ENCODE measurements at places on chromosomes 13 and 19.

DNA sequence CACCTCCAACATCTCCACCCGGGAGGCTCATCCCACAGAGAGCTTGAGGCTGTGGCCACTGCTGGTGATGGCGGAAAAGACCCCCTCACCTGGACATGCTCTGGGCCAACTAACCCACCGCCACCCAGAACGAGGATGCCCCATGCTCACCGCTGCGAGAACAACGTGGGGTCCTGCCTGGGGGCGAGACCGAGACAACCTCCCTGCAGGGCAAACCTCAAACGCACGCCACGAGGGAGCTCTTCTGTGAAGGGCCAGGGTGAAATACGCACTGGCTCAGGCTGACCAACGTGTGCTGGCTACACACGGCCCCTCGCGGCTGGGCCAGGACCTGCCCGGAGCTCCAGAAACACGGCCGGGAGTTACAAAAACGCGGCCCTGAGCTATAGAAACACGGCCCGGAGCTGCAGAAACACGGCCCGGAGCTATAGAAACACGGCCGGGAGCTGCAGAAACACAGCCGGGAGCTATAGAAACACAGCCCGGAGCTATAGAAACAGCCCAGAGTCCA is 19.0 kb upstream of the PLPP2 start:
- DNase-seq, result no peak

- DNase-seq, result no peak
Measured at GRCh38 chr13:77878190-77878589, 40.4 kb downstream of the EDNRB start.

GRCh38 chr13:98974053-98974452 is 3.8 kb downstream of the DOCK9 start:
- DNase-seq, result no peak

- DNase-seq, result no peak
Measured at GRCh38 chr19:2278459-2279158, 3.4 kb downstream of the PEAK3 start.

- no peak for DNase-seq
Measured at GRCh38 chr19:3098141-3098514, 4.0 kb downstream of the GNA11 start.

DNA sequence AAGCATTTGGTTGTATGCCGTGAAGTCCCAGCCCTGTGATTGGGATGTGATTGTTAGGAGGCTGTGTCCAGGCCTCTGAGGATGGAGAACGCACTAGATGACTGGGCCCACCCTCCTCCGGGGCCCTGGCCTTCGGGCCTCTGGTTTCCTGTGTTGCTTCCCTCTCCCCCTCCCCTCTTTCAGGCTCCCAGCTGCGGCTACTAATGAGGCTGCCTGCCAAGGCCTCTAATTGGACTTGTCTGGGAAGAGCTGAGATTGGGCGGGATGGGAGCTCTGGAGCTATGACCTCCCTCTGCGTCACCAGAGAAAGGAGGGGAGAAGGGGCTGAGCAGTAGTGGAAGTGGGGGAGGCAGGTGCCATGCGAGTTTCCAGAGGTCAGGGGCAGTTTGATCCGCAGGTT is 9.9 kb downstream of the PTH2 start:
- DNase-seq, result no peak

GRCh38 chr19:34393629-34394028 is 10.6 kb upstream of the PDCD2L start:
- DNase-seq, result no peak

- DNase-seq, result no peak
Measured at GRCh38 chr13:32638739-32639138, 52.5 kb downstream of the PDS5B start.

DNA sequence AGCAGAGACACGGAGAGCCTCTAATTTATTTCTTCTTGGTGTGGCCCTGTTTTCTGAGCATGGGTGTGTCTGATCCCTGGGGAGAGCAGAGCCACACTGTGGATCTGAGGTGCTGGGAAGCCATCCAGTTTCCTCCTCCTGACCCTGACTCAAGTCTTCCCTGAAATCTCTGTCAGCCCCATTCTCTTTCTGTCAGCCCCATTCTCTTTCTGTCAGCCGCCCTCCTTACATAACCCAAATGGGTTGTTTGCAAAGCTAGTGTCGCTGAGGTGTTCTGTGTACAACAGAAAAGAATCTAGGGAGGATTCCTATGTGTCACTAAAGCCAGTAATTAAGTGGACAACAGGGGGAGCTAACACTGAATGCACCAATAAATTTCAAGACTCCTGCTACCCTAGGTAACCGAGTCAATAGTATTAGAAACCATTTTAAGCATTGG is 50.2 kb downstream of the LRCH1 start:
- DNase-seq, result no peak

GRCh38 chr19:46896076-46896794 is 35.4 kb downstream of the ARHGAP35 start:
- DNase-seq, result no peak

GRCh38 chr13:98511435-98511834 is 65.5 kb downstream of the STK24 start:
- DNase-seq, result no peak

DNA sequence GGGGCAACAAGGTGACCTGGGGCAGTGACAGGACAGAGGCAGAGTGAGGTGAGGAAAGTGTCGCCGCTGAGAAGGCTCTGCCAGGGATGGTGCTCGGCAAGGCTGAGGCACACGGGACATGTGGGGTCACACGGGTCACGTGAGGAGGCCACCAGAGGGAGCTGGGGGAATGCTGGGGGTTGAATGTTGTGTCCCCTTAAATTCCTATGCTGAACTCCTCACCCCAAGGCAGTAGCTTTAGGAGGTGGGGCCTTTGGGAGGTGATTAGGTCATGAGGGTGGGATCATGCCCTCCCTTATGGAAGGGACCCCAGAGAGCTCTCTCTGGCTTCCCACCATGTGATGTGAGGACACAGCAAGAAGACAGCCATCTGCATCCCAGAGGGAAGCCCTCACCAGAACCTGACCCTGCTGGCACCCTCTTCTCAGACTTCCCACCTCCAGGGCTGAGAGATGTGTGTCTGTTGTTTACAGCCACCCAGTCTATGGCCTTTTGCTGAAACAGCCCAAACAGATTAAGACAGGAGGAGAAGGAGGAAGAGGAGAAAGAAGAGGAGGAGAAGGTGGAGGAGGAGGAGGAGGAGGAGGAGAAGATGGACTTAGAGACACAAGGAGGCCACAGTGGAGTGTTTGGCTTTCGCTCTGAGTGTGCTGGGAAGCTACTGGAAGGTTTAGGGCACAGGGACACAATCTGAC is 35.4 kb downstream of the RFX2 start:
- DNase-seq, result no peak

GRCh38 chr13:46176756-46177155 is 5.2 kb downstream of the LCP1 start:
- no peak for DNase-seq

DNA sequence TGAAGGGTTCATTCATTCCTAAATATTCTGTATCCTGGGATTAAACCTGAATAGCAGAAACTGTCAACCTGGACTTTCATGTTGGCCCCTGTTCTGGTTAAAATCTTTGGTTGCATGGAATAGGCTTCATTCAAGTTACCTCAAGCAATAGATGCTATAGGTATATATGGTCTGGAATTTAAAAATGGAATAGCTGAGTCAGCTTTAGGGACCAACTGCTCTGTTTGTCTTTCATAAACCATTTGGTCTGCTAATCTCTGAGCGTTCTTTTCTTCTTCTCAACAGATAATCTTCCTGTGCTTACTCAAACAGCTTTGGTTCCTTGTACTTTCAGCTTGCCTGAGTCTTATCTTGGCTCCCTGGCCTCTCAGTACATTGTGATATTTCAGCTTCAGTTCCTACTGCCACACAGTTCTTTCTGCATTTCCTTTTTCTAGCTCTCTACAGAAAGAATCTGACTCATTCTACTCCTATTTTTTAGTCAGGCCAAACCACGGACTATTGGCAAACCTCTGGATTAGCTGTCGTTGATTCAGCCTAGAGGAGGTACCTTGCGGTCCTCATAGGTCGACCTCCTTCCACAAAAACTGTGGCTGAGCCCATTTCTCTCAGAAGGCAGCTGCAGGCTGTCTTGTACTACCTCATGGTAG is 35.9 kb upstream of the MAB21L1 start:
- DNase-seq, result no peak

- no peak for DNase-seq
Measured at GRCh38 chr13:73973156-73973555, 161.0 kb downstream of the KLF12 start.

- DNase-seq, result no peak
Measured at GRCh38 chr13:21606796-21607195, 2.8 kb upstream of the MICU2 start.

DNA sequence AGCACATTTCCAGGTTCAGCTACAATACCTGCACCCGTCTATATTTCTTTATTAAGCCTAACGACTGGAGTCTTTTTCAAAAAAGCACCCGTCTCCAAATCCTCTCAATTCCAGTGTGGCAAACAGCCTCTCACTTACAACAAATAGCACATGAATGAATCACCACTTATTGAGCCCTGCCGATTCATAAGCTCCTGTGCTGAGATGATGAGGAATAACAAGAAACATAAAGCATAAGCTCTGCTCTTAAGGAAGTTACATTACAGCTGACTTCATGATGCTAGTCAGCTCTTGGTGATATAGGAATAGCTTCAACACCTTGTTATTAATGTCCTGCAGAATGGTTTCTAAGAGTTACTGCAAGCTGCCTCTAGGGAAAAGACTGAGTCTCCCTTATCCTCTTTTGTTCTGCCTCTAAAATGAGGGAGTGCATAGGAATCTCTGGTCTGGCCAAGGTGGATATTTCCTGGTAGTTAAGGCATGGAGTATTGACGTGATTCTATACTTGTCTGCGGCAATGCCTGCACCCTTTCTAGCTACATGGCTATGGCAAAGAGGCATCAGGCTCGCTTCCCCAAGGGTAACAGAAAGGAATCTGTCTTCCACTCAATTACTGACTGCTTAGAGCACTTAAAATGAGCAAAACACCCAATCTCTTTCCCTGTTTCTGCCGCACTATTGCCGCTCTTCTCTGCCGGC is 195.7 kb downstream of the KLF12 start:
- DNase-seq, result no peak

DNA sequence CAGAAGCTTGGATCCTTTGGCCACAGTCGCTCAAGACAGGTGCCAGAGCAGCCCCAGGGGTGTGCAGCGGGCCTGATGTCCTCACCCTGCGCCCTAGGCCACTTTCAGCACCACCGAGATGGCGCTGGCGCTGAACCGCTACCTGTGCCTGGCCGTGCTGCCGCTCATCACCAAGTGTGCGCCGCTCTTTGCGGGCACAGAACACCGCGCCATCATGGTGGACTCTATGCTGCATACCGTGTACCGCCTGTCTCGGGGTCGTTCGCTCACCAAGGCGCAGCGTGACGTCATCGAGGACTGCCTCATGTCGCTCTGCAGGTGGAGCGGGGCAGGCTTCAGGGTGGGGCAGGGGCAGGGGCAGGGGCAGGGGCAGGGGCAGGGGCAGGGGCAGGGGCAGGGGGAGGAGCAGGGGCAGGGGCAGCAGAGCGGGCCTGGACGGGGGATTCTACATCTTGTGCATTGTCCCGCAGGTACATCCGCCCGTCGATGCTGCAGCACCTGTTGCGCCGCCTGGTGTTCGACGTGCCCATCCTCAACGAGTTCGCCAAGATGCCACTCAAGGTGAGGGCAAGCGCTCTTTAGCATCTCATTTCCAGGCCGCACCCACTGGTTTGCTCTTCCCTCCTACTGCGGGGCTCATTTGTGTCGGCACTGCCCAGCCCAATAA is 69.1 kb downstream of the RYR1 start:
- DNase-seq, result no peak

- no peak for DNase-seq
Measured at GRCh38 chr19:47711652-47712242, 1.5 kb upstream of the EHD2 start.

- DNase-seq, result no peak
Measured at GRCh38 chr19:32091241-32091640, 254.2 kb upstream of the ZNF507 start.

DNA sequence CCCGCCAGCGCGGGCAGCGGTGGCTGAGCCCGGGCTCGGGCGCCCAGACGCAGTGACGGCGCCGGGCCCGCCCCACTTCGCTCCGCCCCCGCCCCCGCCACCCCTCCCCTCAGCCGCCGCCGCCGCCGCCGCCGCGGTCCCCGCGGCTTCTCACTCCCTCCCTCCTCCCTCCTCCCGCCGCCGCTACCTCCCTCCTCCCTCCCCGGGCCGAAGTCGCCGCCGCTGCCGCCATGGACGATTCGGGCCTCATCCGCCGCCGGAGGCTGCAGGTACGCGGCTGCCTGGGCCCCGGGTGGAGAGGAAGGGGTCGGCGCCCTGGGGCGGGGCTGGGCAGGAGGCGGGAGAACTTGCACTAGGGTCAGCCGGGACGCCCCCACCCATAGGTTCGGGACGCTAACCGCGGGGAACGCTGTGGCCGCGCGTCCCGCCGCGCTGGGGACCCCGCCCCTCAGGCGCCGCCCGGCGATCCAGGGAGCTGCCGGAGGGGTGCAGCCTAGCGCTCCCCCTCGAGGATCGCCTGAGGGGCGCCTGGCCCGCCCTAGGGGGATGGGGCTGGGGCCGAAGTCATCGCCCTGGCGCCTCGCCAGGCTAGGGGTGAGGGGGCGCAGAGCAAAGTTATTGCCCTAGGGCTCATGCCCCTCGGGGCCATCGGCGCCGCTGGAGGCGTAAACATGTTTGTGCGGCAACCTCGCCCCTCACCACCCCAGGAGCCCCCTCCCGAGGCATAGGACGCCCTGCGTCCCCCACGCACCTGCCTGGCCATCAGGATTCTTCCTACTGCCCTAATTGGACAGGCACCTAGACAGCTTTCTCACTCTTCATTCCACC is 427 bp downstream of the RTBDN start:
- DNase-seq, result peak; percentile 25

GRCh38 chr13:42405665-42406390 is 133.9 kb downstream of the AKAP11 start:
- DNase-seq, result peak; percentile 52

- no peak for DNase-seq
Measured at GRCh38 chr19:28247243-28247642, 965.7 kb downstream of the UQCRFS1 start.

DNA sequence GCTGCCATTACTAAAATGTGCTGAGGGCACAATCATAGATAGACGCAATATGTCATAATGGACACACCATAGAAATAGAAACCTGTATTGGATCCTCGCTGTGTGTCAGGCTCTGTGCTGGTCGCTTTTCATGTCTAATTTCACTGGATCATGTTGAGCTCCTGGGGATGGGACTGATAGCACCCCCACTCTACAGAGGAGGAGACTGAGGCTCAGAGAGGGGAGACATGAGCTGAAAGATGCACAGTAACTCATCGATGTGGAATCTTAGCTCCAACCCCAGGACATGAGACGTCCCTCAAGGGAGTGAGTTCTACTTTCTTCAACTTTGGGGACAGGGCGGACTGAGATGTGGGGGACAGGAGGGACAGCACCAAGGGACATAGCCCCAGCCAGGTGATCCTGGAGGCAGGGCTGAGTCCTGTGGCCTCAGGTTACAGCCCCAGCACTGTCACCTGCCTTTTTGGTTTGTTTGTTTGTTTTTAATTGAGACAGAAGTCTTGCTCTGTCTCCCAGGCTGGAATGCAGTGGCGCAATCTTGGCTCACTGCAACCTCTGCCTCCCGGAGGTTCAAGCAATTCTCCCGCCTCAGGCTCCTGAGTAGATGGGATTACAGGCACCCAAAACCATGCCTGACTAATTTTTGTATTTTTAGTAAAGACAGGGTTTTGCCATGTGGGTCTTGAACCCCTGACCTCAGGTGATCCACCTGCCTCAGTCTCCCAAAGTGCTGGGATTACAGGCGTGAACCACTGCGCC is 6.6 kb upstream of the GIPC1 start:
- DNase-seq, result no peak

GRCh38 chr19:28652765-28653164 is 560.2 kb downstream of the UQCRFS1 start:
- no peak for DNase-seq
